ENCODE measurements at places on chromosomes 12 and 14.

DNA sequence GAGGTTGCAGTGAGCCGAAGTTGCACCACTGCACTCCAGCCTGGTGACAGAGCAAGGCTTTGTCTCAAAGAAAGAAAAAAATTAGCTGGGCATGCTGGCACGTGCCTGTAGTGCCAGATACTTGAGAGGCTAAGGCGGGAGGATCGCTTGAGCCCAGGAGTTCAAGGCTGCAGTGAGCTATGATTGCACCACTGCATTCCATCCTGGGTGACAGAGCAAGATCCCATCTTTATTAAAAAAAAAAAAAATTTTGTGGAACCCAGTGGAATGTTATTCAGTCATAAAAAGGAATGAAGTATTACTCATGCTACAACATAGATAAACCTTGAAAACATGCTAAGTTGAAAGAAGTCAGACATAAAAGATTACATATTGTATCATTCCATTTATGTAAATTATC lies 8.3 kb upstream of the ERBB3 start:
- no peak for DNase-seq

GRCh38 chr12:75738486-75738885 lies 227.1 kb upstream of the KRR1 start:
- no peak for DNase-seq

- DNase-seq: peak; percentile 53
These were observed 381 bp downstream of the YY1 start for GRCh38 chr14:100239211-100239839.

DNA sequence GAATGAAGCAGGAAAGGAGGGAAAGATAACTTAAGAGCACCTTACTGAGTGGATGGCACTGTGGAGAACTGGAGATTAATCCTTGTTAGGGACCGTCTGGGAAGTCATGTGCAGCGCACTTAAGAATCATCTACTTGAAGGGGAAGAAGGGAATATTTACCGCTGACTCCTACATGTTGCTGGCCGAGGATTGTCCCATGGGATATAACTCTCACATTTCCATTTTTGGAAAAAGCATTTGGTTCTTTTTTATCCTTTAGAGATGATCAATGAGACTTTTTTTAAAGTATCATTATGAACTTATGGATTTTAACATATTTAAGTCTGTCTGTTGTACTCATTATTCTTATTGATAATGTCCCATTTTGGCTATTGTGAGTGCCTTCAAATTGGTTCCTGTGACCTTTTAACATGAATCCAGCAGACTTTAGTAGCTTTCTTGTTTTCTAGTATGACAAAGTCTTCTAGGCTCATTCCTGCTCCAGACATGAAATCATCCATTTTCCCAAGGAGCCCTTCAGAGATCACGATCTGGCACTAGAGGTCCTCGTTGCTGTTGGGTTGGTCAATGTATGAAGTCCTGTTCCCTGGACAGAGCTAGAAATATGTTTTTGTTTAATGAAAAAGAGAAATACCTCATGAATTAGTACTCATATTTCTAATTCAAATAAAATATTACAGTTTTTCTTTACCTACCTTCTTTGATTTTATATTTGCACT lies 20.2 kb upstream of the FAM234B start:
- peak; percentile 76 for DNase-seq

GRCh38 chr14:74952697-74953484 lies 2.5 kb downstream of the PGF start:
- DNase-seq: no peak

DNA sequence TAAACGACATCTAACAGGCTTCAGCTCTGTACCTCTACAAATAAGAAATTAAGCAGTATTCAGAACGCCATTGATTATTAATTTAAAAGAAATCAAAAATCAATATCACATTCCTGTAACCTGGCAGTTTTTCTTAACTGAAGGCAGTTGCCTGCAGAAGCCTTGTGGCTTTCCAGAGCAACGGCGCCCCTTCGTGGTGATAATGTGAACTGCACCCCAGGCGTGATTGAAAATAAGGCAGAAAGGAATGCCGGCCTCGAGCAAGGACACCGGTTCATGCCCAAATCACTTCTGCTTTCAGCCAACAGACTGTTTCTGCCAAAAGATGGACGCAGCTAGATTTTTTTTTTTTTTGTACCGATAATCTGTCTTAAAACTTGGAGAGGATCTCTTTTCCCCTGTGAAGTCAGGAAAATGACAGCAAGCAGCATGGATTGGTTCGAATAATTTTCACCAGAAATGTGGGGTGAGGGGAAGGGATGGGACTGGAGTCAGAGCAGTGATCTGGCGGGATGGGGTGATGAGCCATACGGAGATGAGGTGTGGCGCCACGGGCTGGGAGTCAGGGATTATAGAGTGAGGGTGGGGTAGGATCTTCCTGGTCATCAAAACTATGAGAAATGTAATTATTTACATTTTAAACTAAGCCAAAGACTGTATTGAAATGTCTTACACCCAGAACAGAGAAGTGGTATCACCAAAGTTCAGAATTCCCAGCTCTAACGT lies 473.0 kb downstream of the DPF3 start:
- DNase-seq: peak; percentile 66

DNA sequence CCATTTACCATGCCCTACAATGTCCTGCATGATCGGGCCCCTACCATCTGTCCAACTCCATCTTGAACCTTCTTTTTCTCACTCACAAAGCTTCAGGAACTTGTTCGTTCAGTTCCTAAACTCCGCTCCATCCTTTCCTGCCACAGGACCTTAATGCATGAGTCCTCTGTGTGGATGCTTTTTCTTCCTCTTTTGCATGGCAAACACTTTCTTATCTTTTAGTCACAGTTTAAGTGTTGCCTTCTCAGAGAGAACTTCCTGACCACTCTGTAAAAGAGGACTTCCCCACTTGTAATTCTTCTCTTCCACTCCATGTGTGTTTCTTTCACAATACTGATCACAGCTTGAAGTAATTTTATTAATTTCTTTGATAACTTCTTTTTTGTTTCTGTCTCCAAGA lies 54.4 kb upstream of the ETV6 start:
- no peak for DNase-seq

- no peak for DNase-seq
These were observed 170.3 kb downstream of the CAPZA3 start for GRCh38 chr12:18908191-18908590.

DNA sequence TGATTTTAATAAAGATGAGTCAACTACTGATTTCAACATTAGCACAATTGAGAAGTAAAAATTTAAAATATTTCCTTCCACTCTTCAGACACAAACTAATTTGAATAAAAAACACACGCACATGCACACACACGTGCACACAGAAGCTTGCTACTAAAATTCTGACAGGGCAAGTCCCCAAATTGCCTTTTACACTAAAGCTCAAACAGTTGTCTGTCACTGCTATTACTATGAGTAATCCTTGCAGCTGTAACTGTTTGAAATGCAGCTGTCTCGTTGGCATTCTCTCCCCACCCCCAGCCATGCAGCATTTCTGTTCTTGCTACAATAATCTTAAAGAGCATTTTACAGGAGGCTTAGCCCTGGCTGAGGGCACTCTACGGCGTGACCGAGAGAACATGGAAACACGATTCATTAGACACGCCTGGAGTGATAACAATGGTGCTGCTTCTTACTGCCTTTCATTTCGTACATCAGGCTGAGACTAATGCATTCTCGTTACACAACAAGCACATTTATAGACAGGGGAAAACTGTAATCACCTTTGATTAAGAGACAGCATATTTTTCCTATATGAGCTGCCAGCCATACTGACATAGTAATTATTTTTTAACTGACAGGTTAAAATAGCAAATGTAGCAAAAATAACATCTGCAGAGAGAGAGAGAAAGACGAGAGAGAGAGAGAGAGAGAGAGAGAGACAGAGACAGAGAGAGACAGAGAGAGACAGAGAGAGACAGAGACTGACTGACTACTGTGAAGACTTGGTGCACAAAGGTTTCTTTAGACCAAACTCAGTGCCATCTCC lies 153.8 kb downstream of the MED13L start:
- DNase-seq: no peak

GRCh38 chr14:89697281-89698060 lies 257.1 kb downstream of the EFCAB11 start:
- no peak for DNase-seq

- no peak for DNase-seq
These were observed 248.7 kb upstream of the EGLN3 start for GRCh38 chr14:34199585-34199984.

- no peak for DNase-seq
These were observed 27.9 kb downstream of the PRMT8 start for GRCh38 chr12:3518902-3519301.

- DNase-seq: no peak
These were observed 207.0 kb upstream of the GARIN2 start for GRCh38 chr14:66982247-66982646.

DNA sequence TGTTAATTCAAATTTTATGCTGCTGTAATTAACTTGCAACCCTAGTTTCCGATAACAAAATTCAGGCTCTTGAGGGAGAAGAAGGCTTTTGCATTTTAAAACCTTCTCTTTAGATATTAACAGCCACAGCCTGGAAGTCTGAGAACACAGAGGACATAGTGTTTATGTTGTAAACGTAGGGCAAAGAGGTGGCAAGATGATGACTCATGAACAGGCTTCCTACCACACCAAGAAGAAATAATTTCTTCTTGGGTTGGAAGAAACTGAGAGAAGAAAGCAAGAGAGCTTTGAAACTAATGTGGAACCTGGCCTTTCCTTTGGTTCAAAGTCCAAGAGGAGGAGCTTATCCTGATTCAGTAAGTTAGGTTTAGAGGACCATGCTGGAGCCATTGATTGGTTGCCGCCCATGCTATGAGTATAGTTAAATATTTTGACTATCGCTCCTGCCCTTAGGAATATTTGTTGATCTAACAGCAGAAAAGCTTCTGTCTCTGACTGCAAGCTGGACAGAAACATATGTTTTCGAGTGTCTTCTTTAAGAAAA lies 31.8 kb downstream of the CCDC198 start:
- no peak for DNase-seq

DNA sequence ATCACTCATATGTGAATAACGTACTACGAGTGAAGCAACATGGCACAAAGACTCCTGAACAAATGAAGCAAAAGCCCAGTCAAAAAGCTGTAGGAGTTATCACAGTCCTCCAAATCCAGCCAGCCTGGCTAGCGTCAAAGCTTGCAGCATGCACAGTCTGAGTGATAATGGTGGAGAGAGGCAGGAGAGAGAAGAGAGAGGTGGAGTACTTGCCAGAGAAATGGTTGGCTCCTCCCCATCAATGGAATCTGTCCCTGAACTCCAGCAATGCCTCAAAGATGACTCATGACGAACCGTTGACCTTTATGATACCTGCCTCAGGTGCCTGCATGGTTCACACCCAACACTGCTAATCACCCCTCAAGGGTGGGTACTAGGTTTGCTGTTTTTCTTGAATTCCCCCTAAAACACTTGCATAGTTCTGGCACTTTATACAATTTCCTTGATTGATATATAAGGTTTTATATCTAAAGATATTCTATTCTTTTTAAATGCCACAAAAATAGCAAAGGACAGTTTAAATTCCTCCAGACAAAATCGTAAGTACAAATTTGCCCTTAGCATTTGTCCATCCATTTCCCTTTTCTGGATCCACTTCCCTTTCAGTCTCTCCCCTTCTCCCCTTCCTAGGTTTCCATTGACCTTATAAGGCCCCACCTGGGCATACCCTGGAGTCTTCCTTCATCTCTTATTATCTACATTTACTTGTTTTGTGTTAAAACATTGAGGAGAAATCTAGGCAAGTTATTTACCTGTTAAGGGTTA lies 10.2 kb downstream of the ARHGDIB start:
- DNase-seq: no peak

DNA sequence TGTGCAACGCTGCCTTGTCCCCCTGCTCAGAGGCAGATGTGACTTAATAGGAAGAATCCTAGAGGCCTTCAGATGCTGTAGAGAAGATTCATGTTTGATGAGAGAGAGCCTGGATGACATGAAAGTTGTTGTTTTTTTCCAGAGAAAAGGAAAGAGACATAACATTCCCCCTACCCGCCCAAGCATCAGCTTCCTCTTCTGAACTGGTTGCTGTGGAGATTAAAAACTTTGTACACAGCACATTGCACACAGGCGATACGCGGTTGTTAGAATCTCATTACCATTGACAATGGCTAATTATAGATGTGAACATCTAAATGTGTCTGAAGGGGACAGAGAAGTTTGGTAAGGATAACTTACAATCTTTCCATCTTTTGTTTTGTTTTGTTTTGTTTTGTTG lies 13.6 kb upstream of the ETFBKMT start:
- DNase-seq: no peak

DNA sequence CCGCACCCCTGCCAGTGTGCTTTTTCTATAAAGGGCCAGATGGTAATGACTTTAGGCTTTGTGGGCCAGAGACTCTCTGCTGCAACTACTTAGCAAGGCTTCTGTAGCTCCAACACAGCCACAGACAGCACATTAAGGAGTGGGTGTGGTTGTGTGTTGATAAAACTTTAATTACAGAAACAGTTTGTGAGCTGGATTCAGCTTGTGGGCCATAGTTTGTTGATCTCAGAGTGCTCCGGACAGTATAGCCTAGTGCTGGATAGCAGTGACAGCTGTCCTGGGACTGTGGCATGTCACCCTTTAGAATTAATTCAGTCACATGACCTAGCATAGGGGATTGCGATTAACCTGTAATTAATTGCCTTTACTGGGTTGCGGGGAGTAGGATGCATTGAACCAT lies 109.7 kb downstream of the ZNF664 start:
- no peak for DNase-seq

- DNase-seq: peak; percentile 58
These were observed 102.7 kb upstream of the TBX5 start for GRCh38 chr12:114508529-114509129.

DNA sequence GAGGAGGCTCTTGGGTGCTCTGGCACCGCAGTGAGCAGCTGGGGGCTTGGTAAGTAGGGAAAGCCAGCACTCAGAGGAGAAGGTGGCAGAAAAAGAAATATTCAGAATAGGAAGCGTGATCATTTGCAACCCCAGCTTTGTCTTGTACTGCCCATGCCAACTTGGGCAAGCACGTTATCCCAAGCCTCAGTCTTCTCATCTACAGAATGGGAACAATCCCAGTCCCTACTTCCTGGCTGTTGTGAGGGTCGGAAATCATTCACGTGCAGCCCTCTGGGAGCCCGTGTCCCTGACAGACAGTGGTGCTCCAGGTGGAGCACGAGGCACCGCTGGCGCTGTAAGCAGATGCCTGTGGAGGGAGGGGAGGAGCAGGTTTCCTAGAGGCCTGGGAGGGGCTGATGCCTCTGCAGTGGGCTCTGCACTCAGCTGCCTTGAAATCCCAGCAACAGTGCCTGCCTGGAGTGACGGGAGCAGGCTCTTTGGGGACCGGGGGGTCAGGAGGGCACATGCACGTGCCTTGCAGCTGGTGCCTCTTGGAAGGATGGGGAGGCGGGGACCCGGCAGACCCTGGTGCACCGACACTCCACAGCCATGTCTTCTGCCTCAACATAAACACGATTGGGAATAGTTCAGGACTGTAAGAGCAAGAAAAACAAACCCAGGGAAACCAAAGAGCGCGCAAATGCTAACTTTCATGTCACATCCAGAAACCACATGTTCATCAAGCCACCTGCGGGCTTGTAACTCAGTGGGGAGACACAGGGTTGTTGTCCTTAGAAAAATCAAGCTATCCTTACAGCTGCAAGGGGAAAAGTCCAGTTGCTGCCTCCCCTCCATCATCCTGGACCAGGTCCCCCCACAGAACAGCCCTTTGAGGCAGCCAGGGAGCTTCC lies 86.5 kb upstream of the DIO3 start:
- peak; percentile 34 for DNase-seq

GRCh38 chr14:55458800-55459515 lies 18.5 kb upstream of the TBPL2 start:
- no peak for DNase-seq
